ENCODE measurements at places on chromosomes 5 and 9.

DNA sequence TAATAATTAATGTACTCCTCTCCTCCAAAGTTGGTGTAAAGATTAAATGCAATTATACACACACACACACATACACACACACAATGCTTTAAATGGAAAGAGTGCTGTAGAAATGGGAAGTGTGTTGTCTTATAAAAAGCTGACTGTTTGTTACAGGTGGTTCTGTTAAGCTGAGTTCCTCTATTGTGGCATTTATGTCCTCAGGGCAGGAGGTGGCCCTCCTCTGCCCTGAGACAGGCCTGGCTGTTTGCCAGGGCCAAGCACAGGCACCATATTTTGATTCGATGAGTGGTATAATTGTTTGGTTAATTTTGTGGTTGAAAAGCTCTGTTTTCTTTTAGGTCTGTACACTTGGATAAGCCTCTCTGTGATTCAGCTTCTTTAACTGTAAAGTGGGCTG lies 573.9 kb downstream of the KIF4B start:
- DNase-seq, result no peak

DNA sequence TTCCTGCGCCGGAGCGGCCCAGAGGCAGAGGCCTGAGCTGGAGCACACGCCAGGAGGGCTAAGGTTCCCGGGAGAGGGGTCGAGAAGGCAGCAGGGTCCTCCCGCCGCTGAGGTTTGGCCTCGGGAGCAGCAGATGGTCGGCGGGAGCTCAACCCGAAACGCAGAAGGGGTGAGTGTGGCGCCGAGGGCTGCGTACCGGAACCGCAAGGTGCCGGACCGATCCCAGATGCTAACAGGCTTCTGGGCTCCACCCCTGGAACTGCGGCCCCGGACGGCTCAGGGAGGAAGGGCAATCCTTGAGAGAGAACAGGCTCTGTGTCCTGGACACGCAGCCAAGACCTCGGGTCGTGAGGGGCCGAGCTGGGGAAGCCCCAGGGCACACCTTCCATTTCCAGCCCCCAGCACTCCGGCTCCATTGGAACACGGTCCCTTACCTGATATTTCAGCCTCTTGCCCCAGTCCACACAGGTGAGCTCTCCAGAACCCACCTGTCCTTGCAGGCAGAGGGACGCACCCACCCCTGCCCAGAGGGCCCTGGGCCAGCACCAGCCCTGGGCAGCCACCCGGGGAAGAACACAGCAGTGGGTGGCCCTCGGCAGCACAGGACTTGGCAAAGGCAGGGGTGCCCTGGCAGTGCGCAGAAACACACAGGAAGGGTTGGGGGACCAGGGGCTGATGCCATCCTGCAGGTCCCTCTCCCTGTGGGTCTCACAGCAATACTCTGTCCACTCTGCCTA lies 1.4 kb downstream of the LHX3 start:
- no peak for DNase-seq

DNA sequence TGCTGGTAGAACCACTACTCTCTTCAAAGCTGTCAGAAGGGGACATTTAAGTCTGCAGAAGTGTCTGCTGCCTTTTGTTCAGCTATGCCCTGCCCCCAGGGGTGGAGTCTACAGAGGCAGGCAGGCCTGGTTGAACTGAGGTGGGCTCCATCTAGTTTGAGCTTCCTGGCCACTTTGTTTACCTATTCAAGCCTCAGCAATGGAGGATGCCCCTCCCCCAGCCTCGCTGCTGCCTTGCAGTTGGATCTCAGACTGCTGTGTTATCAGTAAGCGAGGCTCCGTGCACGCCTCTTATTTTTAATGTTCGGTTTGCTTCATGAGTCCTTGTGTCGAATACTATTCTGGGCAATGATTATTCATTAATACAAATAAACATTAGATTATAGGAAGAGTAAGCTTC lies 3.1 kb upstream of the SLC27A6 start:
- no peak for DNase-seq

- no peak for DNase-seq
Measured at GRCh38 chr9:23431459-23431858, 394.6 kb downstream of the ELAVL2 start.

GRCh38 chr9:36739373-36740116 lies 166.8 kb downstream of the MELK start:
- no peak for DNase-seq

DNA sequence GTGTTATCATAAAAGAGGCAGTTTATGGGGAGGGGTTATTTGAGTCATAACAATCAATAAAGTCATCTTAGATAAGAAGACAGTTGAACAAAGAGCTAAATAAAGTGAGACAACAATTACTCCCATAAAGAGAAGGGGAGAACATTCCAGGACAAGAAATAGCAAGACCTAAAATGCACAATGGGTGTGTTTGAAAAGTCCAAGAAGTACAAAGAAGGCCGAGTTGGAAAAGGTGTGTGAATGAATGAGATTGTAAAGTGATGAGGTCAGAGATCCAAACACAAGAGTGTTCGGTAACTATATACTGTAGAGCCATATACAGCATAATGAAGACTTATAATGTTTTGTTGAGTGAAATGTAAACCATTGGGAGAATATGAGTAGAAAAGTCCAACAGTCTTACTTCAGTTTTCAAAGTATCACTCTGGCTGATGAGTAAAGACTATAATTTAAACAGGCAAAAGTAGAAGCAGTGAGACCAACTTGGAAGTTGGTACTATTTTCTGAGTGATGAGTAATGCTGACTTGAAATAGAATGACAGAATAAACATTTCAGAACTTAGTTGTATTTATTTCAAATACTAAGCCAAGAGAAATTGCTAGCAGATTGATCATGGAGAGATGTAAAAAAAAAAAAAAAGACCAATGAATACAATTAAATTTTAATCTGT lies 868.7 kb upstream of the CDH9 start:
- DNase-seq, result no peak

- DNase-seq, result no peak
Measured at GRCh38 chr5:28275931-28276330, 1237.5 kb upstream of the CDH9 start.

- no peak for DNase-seq
Measured at GRCh38 chr5:151820903-151821302, 49.1 kb downstream of the G3BP1 start.

DNA sequence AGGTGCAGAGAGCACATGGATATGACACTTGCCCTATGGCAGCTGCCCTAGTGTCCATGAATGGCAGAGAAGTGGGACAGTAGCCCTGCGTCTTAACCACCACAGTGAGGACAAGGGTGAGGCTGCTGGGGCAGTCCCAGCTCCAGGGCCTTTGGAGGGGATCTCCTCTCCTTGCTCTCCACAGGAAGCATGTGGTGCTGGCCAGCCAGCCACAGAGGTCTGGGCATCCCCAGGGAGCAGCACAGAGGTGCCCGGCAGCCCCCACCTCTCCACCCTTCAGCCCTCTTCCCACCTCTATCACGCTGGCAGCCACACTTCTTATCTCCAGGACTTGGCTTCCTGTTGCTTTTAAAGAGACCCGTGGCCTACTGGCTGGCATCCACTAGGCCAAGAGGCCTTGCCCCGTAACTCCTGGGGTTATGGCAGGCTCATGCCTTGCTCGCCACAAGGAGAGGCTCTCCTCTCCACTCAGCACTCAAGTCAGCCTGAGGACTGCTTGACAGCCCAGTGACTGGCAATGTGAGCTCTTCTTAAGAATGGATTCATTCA lies 21.9 kb downstream of the CSF2 start:
- DNase-seq, result no peak

DNA sequence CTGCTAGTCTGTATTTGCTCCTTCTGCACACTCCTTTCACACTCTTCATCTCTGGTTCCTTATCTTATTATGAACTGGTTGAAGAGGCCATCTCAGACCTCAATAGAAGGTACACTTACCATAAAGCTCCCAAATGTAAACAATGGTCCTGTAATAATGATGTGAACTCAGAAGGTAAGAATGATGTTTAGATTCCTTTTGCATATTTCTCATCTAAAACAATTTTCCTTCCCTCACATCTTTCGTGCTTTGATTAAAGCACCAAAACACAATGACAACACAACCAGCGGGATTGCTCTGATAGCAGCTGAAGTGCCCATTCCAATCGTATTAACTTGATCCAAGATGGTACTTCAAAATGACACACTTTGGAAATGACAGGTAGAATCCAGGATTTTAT lies 34.3 kb downstream of the NFIB start:
- no peak for DNase-seq

GRCh38 chr5:83839256-83839655 lies 118.6 kb upstream of the HAPLN1 start:
- DNase-seq, result no peak

DNA sequence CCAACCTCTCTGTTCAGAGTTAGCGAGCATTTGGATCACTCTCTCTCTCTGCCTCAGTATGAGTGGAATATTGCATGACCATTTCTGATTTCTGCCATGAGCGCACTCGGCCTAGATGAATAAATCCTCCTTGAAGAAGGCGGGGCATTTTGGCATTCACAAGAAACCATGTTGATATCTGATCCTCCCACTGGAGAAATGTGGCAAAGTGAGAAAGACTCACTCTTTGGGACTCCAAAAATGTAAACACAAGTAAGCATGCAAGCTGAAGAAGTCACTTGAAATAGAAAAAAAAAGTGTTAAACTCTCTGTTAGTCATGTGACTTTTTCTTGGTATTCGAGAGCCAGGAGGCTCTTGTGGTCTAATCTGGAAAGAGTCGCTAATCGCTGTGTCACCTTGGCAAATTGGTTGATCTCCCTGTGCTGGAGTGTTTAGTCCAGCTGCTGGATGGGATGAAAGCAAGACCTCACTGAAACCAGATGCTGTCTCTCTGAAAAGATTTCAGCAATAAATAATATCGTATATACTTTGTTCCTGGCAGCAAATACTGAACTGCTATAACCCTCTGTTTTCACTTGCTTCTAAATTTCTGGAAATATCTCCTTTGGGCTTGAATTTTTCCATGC lies 95.5 kb downstream of the GHR start:
- no peak for DNase-seq

DNA sequence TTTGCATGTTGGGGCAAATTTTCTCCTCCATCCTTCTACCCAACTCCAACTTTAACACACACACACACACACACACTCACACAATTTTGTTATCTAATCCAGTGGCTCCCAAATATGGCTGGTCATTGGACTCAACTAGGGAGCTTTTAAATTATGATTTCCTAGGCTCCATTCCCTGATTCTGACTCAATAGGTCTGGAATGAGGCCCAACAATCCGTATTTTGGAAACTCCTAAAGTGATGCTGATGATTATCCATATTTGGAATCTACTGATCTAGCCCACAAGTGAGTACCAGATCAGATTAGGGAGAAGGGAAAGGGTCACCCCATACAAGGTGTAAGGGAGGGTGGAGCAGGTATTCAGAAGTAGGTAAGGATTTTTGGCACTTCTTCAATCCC lies 309.7 kb downstream of the TLE1 start:
- no peak for DNase-seq

DNA sequence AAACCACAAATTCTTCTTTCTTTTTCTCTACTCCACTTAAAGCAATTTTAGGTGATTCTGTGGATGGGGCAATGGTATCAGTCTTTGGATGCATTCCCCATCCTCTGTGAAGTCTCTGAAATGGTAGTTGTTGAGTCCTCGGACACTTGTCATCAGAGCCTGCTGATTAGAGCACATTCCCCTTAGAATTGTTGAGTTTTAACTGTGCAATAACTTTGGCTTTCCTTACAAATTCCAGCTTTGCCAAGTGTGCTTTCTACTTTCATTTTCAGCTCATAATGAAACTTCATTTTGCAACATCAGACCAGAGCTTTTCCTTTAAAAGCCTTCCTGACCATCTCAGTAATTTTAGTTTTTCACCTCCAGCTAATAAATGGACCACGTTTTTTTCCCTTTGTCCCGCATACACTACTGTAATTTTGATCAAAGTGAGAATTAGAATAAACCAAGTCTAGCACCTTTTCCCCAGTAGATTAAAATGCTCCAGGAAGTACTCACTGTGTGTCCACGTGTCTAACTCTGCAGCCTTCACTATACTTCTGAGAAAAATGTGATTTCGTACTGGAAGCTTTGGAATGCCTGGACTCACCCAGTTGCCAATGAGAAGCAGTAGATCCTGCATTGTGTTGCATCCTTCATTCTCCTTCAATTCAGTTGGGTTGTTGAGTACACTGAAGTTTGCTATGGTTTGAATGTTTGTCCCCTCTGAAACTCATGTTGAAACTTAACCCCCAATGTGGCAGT lies 135.6 kb downstream of the NTRK2 start:
- DNase-seq, result no peak

DNA sequence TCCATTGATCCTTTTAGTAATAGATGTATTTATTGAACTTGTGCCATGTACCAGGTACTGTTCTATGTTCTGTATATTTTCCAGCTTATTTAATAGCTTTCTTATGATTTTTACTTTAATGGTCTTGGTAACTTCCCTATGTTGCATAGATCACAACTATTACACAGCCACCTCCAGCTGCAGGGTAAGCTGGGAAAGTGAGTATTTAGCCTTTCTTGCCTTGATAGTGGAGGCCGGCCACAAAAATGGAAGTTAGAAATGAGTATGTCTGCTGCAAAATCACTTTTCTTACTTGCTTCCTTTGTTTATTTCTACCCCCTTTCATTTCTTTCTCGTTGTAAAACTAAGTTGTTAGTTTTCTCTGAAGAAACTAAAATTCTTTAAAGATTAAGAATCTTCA lies 43.1 kb upstream of the ANKDD1B start:
- no peak for DNase-seq

- no peak for DNase-seq
Measured at GRCh38 chr5:94473936-94474335, 144.5 kb downstream of the KIAA0825 start.

- DNase-seq, result no peak
Measured at GRCh38 chr5:89397096-89397495, 514.1 kb upstream of the MEF2C start.

DNA sequence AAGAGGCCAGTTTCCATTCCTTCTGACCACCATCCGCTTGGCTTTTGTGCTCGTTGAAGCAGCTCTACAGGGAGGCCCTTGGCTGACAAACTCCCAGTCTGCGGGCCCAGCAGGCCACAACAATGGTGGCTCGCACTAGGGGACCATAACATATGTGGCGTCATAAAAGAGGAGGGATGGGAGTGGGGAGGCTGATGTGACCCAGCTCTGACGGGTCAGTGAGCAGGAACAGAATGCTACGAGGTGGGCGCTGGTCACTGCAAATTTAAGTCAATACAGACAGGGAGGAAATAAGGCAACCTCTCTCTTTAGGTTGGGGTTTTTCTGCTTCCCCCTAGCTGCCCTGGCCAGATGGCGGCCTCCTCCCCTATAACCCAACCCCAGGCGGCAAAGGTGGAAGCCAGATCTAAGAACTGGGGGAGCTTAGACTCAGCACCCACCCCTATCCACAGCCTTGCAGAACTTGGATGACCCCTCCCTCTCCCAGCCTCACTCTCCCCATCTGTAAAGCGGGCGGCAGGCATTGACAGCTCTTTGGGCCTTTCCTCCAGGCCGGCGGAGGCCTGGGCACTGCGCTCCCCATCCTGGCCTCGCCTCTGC lies 778 bp downstream of the FRRS1L start:
- no peak for DNase-seq

- DNase-seq, result no peak
Measured at GRCh38 chr5:111127453-111128195, 35.5 kb downstream of the WDR36 start.

DNA sequence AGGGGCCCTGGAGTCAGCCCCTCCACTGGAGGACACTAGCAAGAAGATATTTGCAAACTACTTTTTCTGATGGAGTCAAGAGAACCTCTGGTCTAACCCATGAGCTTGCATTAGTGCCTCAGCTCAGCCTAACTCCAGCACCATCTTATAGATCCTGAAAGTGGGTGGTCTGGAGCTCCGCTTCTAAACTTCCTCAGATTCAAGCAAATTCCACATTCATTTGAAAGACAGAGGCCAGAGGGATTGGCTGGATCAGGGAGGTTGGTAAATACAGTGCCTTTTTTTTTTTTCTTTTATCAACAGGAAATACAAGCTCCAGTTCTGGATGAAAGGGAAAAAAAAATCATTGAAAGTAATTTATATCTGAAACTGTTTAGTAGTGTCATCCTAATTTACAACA lies 99.9 kb downstream of the ENC1 start:
- DNase-seq, result no peak
